ENCODE measurements at places on chromosomes 6 and 20.
A peak's percentile ranks its signal among the peaks of the same experiment; 100 is the strongest.

DNA sequence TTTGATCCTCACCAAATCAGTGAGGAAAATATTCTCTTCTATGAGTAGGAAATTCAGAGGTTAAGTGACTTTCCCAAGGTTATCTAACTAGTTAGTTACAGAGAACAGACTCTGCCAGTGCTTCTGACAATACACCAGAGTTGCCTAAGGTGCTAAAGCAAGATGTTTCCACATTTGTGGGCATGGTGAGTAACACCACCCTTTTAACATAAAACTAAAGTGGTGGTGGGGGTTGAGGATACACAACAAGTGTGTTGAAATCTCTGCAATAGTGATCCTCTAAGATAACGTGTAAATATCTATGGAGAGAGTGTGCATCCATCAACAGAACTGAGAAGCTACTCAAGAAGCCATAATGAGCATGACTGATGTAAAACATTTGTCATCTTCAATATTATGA lies 11.7 kb downstream of the VNN2 start:
- ATAC-seq, result no peak

- ATAC-seq, result no peak
These were observed 154.0 kb upstream of the CITED2 start for GRCh38 chr6:139528471-139528870.

GRCh38 chr6:133392641-133393040 lies 151.5 kb downstream of the EYA4 start:
- ATAC-seq, result no peak

- no peak for ATAC-seq
These were observed 36.3 kb downstream of the CARMIL1 start for GRCh38 chr6:25315194-25316177.

- ATAC-seq, result no peak
These were observed 40.3 kb downstream of the SEC63 start for GRCh38 chr6:107917451-107918375.

DNA sequence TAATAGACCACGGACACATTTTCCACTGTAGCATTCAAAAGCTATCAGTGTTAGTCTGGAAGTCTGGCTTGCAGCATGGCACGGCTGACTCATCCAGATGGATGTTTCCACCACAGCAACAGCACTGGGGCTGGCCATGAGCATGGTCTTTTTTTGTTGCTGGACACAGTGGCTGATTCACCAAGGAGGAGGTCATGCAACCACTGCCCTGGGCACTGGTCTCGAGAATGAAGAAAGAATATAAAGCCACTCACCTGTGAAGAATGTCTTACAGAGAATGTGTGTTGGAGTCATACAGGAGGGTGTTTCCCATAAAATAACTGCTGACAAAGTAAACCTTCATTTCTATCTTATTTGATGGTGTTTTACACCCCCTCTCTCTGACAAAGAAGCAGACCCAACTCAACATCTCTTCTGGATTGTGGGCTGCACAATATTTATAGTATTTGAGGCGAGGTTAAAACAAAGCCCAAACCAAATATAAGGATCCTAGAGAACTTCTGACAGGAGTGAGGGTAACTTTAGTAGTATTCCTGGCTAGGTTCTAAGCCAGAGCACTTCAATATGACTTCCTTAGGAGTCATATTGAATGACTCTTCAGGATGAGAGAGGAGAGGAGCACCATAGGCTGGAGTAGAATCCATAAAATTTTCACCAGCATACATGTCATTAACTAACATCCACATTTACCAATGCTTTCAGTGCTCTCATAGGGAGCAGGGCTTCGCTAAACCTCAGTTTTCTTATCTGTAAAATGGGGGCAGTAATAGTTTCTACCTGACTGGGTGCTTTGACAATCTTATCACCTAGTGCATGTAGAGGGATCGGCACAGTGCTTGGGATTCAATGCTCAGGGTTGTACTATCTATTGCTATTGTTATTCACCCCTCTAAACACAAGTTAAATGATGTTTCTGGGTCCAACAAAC lies 121.4 kb downstream of the KIF13A start:
- peak; percentile 83 for ATAC-seq

- ATAC-seq, result no peak
These were observed 598.5 kb upstream of the IRAK1BP1 start for GRCh38 chr6:78268591-78269452.

- peak; percentile 43 for ATAC-seq
These were observed 30.7 kb upstream of the NAA20 start for GRCh38 chr20:19986419-19986818.

DNA sequence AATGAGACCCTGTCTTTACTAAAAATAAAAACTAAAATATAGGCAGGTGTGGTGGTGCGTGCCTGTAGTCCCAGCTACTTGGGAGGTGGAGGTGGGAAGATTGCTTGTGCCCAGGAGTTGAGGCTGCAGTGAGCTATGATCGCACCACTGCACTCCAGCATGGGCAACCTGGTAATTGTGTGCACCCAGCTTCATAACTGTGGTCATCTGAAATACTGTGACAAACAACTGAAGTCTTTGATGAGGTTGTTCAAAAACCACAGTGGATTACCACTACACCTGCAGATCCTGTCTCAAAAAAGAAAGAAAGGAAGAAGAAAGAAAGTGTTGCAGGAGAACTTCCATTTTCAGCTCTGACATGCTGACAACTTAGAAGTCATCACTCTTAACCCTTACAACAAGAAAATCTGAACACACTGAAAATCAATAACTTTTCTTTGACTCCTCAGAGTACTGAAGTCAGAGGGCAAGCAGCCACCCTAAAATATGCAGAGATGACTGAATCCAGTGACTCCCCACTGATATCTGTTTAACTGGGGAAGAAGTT lies 13.8 kb upstream of the ZBP1 start:
- ATAC-seq, result no peak

GRCh38 chr6:105397987-105398386 lies 4.9 kb downstream of the PREP start:
- ATAC-seq, result no peak

GRCh38 chr6:28081486-28081751 lies 1.1 kb downstream of the ZNF165 start:
- peak; percentile 33 for ATAC-seq

- no peak for ATAC-seq
These were observed 44.2 kb downstream of the PHACTR3 start for GRCh38 chr20:59648466-59649070.

DNA sequence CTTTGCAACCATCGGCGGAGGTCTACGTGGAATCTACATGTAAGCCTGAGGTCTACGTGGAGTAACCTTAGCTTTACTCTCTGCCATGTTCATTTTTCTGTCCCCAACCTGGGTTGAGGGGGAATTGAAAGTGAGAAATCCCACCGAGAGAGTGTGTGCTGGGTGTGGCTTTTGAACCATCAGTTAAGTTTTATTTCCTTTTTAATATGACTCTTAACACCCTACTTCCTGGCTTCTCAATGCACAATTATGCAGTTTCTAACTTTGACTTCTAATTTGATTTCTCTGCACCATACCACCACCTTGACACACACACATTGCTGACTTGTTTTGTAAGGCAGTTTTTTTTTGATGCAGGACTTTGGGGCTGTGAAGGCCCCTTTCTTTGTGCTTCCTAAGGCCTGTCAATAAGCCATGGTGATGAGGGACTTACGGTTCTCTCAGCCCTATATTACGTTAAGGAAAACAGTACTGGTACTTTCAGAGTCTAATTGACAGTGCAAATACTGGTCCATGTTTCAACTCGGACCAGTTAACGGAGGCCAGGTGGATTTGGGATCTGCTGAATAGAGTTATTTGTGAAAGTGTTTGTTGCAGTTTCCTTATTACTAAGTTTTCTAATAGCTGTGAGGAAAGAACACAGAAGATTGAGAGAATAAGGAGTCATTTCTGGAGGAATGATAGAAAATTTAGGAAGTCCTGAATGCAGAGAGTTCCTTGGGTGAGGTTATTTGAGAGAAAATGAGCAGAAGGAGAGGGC lies 206.5 kb downstream of the JARID2 start:
- no peak for ATAC-seq

- ATAC-seq, result no peak
These were observed 652.8 kb downstream of the PRKN start for GRCh38 chr6:162074641-162075275.

GRCh38 chr20:49694450-49695071 lies 19.1 kb downstream of the B4GALT5 start:
- ATAC-seq, result no peak

DNA sequence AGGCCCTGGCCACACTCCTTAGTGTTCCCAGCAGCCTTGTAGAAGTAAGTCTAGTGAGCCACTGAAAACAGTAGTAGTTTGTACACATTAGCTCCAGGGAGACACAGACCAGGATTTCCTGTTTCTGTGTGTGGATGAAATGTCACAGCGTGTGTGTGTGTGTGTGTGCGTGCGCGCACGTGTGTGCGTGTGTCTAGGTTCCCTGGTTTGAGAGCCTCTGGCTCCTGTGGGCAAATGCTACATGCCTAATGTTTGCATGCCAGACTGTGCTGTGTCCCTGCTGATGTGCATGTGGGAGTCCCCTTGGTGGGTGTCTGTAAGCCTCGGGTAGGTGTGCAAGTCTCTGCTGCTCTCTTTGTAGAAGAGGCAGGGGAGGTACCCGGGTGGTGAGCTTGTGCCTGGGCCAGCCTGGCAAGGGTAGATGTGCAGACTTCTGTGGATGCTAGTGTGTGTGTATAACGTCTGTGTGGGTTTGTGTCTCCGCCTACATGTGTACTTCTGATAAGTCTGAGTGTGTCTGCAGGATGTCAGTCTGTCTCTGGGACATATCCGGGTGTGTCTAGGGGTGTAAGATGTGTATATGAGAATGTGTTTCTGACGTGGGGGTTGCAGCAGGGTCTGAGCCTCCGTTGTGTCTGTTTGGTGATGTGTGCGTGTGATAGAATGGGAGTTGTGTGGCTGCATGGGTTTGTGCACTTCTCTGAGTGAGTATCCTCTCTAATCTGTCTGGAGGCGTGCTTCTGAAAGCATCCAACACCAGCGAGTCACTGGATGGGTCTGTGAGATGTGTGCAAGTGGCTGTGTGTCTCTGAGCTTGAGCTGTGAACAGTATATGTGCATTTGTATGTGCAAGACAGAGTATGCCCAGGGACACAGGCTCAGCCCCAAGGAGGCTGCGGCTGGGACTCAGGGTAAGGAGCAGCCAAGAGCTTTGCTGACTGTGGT lies 19.0 kb upstream of the TLDC2 start:
- peak; percentile 18 for ATAC-seq

GRCh38 chr20:38139977-38140753 lies 24.9 kb downstream of the TGM2 start:
- ATAC-seq, result no peak

DNA sequence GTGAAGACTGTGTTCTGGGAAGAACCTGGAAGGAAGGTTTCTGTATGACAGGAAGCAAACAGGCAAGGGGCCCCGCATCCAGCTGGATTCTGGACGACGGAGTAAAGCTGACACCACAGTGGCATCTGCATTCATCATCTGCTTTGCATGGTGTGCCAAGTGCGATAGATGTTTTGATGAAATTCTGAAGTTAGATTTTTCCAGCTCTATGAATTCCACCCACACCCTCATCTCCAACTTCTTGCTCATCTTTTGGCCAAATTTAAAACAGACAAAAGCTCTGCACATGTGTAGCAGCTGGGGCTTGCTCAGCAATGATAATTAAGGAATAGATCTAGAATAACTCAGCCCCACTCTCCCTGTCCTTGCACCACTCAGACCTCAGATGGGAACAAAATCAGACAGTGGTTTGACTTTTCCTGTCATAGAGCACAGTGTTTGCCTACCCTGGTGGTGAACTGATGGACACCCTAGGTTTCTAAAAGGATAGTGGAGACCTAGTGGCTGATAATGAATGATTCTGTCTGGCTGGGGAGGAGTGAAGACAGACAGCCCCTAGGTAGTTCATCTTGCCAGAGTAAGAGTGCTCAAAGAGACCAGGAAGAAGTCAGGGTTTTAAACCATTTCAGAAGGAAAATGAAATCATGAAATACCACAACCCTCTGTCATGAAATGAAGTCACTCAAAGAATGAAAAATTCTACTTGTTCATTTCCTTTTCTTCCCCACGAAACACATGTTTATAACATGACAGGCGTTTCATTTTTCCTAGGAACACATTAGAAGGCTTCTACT lies 85.8 kb downstream of the BCAS1 start:
- no peak for ATAC-seq

DNA sequence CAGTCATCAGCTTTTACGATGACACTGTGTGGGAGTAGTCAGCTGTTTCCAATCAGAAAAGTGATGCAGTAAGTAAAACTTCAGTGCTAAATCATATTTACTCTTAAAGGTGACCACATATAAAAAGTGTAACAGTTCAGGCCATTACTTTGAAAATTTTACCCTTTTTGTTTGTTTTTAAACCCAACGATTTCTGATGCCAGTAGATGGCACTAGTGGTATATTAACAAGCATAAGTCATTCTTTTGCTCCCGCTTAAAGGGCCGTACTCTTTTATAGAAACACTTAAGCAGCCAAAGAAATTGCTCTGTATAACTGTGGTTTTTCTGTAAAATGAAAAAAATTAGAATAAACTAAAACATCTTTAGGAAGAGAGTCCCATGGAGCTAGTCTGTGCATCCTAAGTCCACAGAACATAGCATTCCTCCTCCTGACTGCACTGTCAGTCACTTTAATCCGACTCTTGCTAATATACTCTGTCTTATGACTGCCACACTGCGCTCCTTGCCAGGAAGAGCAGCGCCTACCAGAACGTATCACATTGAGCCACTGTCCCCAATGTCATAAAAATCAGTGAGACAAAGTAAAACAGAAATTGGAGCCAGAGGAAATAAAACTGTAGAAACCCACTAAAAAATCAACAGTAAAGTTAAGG lies 25.0 kb downstream of the HEBP2 start:
- ATAC-seq, result peak; percentile 75

DNA sequence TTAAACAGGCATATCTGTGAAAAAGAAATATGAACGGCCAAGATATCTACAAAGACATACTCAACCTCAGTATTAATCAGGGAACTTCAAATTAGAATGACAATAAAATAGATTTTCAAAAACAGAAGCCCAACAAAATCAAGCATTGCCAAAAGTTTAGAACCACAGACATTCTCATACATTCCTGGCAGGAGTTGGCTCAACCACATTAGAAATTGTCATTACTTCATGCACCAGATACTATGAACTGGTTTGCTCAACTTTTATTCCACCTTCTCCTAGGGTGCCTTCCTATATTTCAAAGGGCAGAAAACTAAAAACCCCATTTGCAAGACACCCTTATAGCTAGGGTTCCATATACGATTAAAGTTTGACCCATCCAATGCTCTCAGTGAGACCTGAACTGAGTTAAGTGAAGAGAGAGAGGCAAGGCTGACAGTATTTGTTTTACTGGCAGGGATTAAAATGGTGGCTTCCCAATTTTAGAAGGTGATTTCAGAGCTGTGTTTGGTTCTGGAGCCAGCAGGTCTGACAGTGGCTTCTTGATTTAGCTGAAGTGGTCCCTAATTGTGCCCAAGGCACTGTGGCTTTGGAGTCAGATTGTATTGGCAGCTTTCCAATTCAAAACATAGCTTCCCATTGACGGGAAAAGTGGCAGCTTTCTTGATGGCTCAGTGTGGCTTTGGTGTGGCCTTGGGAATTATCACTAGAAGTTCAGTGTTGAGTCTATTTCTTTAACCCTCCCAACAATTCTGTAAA lies 77.1 kb upstream of the CDYL start:
- no peak for ATAC-seq

- ATAC-seq, result peak; percentile 44
These were observed 77.3 kb downstream of the KCNQ5 start for GRCh38 chr6:72699159-72699558.

All from SK-N-SH treated with all-trans-retinoic acid at 6 μM for 48 hours (cell line).